KG1 (cell line): ENCODE measurements at places on chromosomes 3 and 15.

DNA sequence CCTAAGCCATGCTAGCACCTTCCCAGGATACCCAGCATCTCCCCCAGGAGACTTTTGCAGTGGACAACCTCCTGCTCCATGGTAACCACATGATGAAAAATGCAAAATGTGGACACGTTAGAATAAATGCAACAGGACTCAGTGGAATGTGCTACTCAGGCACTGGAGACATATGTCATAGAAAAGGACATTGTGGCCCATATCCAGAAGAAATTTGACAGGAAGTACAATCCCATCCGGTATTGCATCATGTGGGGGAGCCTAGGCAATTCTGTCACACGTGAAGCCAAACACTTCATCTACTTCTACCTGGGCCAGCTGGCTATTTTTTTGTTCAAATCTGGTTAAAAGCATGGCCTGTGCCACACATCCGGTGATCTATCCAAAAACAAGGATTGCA lies 227.2 kb upstream of the GPR149 start:
- no peak for DNase-seq

GRCh38 chr3:149850787-149851584 lies 38.0 kb downstream of the RNF13 start:
- no peak for DNase-seq

GRCh38 chr3:20073683-20074082 lies 33.4 kb downstream of the KAT2B start:
- DNase-seq = no peak

DNA sequence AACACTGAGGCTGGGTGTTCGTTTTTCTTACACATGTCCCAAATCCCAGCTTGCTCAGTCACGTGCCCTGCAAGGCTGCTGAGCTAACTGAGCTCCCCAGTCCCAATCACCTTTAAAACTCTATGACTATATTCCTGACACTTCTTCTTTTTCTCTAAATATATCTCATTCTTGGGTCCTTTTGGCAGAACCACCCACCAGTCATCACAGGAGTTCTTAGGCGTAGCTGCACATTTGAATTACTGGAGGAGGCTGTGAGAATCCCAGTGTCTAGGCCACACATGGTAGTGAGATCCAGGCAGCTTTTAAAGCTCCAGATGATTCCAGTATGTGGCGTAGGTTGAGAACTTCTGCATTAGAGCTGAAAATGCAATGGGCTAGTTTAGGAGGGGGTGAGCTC lies 66.3 kb downstream of the ST8SIA2 start:
- no peak for DNase-seq
